Stomach (tissue), 19 donors: ENCODE measurements at places on chromosomes 7 and 10. TPM values are rescaled to one million over a fixed set of nuclear protein-coding genes. Genes with fewer than 3 reads are reported as not detected.

GRCh38 chr7:105015390-105015965, 1.5 kb downstream of the KMT2E start:
- DNase-seq: peak; percentile 86

SAP25 gene
- not detected for total RNA-seq

DNA sequence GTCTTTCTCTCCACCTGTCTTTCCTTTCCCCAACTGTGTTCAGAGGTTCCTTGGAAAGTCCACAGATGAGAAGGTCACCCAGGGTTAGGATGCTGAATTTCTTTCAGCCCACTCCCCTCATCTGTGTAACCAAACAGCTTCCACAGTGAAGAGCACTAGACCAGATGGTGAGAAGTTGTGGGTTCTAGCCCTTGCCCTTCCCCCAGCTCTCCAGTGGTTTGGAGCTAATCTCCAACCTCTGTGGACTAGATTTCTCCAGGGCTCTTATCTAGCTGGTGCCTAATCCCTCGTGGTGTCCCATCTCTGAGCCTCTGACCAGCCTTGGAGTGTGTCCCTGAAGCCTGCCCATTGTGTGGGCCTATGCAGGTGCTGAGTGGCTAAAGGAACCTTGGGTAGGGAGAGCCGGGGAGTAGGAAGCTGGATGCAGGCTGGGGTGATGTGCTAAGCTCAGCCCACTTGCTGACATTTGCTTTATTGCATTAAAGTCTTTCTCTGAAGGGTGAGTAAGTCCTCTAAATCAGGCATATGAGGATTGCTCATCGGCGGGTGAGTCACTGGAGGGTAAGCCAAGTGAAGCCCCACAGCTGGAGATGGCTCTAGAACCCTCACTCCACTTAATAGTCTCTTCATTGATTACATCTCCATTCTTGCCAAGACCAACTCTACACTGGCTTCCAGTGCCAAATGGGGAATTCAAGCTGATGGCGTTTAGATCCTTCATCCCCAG, 14.9 kb downstream of the DUSP5 start:
- no peak for DNase-seq

DNA sequence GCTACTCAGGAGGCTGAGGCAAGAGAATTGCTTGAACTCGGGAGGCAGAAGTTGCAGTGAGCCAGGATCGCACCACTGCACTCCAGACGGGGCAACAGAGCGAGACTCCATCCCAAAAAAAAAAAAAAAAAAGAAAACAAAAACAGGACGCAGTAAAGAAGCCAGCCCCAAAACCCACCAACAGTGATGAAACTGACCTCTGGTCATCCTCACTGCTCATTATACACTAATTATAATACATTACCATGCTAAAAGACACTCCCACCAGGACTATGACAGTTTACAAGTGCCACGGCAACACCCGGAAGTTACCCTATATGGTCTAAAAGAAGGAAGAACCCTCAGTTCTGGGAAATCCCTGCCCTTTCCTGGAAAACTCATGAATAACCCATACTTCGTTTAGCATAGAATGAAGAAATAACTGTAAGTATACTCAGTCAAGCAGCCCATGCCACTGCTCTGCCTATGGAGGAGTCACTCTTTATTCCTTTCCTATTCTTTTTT, 40.0 kb upstream of the EIF4H start:
- no peak for DNase-seq

PRLHR gene
- not detected for total RNA-seq
